ENCODE measurements at places on chromosomes 12 and 14.

- DNase-seq: no peak
Measured at GRCh38 chr14:85531141-85531586, 1.2 kb downstream of the FLRT2 start.

GRCh38 chr12:104275689-104276088 lies 27.9 kb upstream of the EID3 start:
- DNase-seq: no peak

DNA sequence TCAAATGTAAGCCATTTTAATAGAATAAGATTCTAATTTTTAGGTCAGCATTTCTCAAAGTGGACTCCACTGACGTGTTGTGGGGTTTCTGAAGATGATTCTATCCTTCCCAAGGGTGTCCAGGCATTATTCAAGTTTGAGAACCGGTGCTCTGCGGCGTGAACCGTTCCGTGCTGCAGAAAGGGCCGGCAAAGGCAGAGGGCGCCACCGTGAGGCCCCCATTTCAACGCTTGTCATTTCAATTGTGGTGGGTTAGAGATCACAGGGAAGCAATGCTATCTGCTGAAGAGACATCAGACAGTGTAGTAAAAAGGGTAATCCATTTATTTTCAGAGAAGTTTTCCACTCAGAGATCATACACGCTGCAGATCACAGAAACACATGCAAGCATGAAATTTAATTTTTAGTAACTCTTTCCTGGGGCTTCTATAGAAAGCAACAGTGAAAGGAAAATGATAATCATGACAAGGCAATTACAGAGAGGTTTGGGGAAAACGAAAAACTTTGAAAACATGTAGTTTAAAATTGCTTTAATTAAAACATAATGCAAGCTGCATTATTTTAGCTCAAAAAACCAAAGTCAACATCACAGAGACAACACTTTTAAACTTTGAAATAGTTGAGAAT lies 201.7 kb downstream of the EXOC5 start:
- DNase-seq: peak; percentile 1

GRCh38 chr12:94165138-94165537 lies 16.8 kb downstream of the PLXNC1 start:
- no peak for DNase-seq

- no peak for DNase-seq
Measured at GRCh38 chr12:11780521-11781101, 131.1 kb downstream of the ETV6 start.

DNA sequence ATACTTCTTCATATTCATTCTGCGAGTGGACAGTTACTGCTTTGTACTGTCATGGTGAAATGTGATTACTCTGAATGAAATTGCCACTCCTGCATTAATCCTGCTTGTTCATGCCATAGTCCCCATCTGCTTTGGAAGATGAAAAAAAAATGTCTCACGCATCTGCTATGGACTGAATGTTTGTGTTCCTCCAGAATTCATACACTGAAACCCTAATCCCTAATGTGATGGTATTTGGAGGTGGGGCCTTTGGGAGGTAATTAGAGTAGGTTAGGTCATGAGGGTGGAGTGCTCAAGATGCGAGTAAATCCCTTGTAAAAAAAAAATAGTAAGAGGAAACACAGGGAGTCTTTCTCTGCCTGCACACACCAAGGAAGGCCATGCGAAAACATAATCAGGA lies 427.2 kb downstream of the TMTC2 start:
- no peak for DNase-seq

DNA sequence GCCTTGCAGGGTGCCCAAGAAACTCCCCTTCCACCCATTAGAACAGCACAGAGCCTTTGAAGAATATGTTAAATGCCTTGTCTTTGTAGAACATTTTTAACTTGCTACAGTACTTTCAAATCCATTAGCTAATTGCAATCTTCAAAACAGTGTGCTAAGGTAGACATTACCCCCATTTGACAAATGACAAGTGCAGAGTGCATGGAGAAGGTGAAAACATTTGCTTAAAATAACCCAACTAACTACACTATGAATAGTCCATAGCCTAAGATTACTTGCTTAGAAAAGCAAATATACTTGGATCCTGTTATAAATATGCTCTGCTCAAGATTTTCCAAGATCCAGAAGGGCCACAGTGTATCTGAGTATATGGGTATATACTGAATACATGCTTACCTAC lies 87.0 kb upstream of the G2E3 start:
- no peak for DNase-seq

GRCh38 chr14:59852350-59852749 lies 18.2 kb downstream of the RTN1 start:
- DNase-seq: no peak

GRCh38 chr14:86501611-86502010 lies 971.7 kb downstream of the FLRT2 start:
- no peak for DNase-seq

DNA sequence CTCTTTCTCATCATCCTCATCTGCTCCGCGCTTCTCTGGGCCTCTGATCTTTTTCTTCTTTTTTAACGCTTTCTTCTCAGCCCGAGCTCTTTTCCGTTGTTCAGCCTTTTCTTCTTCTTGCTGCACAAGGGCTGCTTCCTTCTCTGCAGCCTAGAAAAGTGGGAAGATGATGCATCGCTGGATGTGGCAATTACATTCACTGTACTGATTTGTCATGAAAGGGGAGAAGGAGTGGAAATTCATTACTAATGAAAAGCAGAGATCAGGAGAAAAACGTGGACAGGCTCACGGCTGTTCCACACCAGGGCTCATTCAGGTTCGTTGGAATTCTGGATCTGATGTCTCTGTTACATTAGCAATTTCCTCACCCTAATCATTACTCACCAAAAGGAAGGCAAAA lies 15.1 kb downstream of the FICD start:
- no peak for DNase-seq

- no peak for DNase-seq
Measured at GRCh38 chr12:83224012-83224411, 537.3 kb downstream of the TMTC2 start.

DNA sequence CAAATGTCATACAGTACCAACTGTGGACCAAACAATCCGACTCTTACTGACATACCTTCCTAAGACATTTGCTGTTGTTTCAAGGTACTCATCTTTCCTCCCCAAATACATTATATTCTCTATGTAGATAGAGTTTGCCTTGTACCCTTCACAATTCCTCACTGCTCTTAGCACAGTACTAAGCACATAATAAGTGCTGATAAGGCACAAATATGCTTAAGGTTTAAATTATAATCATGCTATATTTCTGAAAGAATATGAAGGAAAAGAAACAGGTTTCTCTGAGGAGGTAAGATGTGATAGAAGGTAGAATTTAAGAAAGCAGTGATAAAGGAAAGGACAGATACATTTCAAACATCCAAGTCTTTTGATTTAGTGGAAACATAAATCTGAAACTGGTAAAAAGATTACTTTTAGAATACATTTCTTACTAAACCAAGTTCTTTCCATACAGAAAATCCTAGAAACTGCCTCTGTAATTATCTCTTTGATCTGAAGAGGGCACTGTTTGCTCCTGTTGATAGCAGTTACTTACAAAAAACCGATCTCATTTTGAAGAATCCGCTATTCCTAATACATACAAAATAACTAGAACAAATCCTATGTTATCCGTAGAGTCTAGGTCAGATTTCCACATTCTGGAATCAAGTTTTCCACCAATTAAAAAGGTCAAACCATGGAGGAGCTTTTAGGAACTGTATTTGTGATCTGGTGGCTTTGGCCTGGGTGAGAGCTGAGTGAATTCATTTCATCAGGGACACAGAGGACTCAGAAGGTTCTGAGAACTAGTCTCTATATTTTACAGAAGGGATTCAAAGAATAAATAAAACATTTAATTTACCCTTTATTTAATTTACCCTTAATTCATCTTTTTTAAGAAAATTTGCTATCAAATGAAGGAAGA lies 311.9 kb downstream of the DAD1 start:
- DNase-seq: peak; percentile 3

DNA sequence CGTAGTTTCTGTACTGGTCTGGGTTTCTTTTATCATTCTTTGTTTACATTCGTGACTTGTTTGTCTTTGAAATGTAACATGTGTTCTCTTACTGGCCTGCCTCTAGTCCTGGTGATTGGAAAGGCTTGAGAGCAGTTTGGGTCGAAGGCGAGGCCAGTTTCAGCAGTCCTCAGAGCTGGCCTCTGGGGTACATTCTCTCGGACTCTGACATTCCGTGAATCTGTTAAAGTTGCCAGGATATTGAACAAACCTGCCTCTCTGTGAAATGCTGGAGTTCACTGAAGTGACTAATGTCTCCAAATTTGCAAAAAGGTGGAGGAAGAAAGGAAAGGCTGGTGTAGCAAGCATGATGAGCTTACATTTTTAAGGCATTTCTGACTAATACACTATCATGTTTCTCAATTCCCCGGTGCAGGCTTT lies 1.5 kb downstream of the PLEKHA5 start:
- no peak for DNase-seq

DNA sequence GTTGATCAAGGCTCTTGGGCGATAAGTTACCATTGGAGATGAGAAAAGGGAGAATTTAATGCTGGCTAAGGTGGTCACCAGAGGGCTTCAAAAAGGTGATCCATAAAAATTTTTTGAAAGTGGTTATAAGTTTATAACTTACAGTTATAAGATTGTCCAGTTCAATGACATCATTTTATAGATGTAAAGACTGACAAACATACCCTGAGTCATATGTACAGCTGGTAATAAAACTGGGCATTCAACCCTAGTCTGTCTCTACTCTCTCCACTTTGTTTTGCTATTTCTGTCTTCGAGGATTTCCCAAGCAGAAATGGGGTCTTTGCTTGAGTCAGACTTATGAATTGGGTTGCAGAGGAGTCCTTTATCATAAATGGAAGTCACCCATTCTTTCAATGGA lies 454.0 kb downstream of the SOX5 start:
- no peak for DNase-seq

GRCh38 chr14:90815822-90816662 lies at the start of gene TTC7B:
Gene TTC7B, minus strand, starts transcription at chr14:90816430. Its CDS starts 135 bp downstream, at chr14:90816295.
- DNase-seq: no peak

DNA sequence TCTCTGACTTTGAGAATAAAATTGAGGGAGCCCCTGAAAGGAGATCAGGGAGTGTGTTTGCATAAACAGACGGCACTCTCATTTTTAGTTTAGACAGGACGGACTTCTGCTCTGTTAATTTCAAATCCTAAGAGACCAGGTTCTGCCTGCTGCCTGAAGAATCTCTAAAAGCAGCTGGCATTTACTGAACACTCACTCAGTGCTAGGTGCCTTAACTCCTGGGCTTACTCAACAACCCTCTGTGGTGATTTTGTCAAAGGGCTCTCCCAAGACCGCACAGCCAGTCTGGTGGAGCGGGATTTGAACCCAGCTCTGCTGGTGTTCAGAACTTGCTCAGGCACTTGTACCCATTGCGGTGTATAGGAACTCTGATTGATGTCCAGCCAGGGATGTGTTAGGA lies 2.2 kb downstream of the ORAI1 start:
- DNase-seq: no peak

GRCh38 chr12:104785886-104786285 lies 172.2 kb downstream of the SLC41A2 start:
- no peak for DNase-seq

DNA sequence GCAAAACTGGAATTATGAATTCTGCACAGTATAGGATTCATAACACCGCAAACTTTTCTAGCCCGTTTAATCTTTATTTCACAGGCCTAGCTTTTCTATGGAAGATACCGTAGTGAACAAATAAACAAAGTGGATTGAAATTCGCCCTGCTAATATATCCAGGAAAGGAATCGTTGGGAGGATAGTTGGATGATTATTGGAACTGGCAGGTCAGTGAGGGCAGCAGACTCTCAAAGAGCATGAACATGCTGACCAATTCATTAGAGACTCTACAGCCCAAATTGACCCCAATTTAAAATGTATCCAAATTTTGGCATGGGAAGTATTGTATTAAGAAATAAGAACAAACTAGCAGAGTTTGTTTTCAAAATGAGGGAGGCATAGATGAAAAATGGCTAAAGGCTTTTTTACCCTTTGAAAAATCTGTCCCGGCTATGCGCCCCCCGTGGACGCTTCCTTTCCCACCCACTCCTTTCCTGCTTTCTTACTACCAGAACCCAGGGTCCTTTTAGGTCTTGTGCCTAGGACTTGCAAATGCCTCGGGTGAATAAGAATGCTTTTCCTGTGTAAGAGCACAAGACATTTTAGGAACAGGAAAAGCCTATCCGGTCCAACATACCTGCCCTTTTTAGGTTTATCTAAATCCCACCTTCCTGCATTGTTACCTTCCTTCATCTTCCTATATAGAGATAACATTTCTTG lies 84.6 kb upstream of the PTPRB start:
- no peak for DNase-seq

DNA sequence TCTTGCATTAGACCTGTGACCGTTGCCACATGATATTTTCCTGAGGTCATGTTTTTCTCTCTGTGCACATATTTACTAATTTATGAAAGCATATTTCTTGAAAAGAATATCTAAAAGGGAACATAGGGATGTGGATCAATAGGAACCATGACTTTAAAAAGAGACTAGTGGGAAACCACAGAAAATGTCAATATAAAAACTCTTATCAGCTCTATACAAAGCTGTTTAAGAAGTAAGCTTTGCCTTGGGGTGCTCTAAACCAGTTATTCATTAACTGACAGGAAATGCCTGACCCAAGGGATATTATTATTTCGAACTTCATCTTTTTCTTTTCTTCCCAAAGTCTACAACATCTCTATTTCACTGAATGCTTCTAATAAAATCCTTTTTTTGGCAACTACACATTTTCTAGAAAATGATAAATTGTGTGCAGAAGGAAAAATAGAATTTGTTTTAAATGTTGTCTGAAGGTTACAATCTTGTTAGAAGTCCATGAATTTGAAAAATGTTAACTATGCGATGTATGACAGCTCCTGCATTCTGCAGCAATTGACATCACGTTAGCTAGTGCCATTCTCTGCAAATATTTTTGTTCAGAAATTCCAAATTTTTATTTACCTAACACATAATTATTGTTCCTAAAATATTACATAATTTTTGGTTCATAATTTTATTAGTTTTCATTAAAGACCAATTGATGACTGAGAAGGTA lies 345.0 kb downstream of the SLC16A7 start:
- no peak for DNase-seq

DNA sequence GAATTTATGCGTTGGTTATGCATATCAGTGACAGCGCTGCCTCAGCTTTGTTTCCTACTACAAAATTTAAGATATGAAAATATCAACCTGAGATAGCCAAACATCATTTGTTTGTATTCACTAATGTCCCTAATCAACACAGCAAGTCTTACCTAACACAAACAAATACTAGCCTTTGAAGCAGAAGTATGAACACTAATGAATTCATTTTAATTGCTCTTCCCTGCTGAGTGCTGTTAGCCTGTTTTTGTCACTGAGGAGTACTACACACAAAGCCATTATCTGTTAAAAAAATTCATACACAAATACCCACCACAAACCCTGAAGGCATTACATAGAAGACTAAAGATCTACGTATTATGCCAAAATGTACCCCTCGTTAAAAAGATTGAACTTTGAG lies 150.8 kb downstream of the HELB start:
- DNase-seq: no peak

GRCh38 chr12:53230108-53230845 lies 1.7 kb downstream of the RARG start:
- DNase-seq: no peak
